ENCODE measurements at places on chromosomes 16 and 17. TPM values are rescaled to one million over a fixed set of nuclear protein-coding genes. Genes with fewer than 3 reads are reported as not detected.
A peak's percentile ranks its signal among the peaks of the same experiment; 100 is the strongest.

Gene DHX58
- 8.1 TPM for total RNA-seq

Gene FBXW10B
- 0.26 TPM for total RNA-seq

DNA sequence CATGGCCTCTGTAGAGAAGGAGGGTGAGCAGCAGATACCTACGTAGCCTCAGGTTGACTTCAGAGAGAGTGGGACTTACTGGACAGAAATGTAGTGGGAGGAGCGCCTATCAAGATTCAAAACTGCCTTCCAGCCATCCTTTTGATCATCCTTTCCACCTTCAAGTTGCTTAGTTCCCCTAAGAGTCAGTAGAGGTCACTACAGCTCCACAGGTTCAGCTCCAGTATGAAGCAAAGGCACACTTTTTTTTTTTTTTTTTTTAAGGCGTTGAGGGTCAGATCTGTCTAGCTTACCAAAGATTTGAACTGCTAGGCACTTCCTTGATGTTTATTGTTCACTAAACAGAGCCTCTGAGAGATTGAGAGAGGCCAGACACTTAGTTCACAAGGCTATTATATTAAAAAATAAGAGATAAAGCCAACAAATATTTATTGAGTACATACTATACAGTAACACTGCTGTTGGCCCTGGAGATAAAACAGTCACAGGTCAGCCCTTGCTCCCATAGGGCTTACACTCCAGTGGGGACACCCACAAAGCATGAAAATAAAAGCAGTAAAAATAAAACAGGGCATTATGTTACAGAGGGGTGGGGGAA, 3.1 kb downstream of the RNF227 start:
- peaks cover 30% of the 10 kb centered on the region for H3K4me1 ChIP-seq
- peak; percentile 60 for DNase-seq
- peaks cover 31% of the 10 kb centered on the region for H3K36me3 ChIP-seq
- H3K27me3 ChIP-seq = no peaks in the 10 kb centered on the region

- no peaks in the 10 kb centered on the region for H3K36me3 ChIP-seq
- H3K27ac ChIP-seq = no peak overlapping the region
- no peak for DNase-seq
- no peaks in the 10 kb centered on the region for H3K27me3 ChIP-seq
- H3K4me1 ChIP-seq = no peaks in the 10 kb centered on the region
These were observed 13.1 kb downstream of the CDH15 start for GRCh38 chr16:89184677-89184932.

DNA sequence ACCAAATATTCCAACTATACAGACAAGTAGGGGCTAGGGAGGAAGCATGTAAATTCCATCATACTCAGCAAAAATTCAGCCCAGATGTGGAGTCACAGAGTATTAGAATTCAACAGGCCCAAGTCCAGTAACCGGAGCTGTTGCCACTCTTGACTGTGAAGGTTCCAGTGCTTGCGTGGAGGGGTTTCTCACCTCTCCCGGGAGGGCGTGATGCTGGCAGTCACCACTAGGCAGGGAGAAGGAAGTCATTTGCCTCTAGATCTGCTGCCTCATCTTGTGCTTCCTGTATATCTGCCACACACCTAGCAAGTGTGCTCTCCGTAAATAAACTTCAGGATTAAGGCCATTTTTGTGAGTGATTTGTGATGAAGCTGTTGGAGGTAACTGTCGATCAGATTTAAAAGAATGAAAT, 1.0 kb upstream of the CKLF start:
- peaks cover 71% of the 10 kb centered on the region for H3K4me1 ChIP-seq
- H3K4me3 ChIP-seq = peak overlapping the region; percentile 87
- DNase-seq = peak; percentile 61
- H3K27ac ChIP-seq = peak overlapping the region; percentile 85
- H3K36me3 ChIP-seq = no peaks in the 10 kb centered on the region
- no peaks in the 10 kb centered on the region for H3K27me3 ChIP-seq

DNA sequence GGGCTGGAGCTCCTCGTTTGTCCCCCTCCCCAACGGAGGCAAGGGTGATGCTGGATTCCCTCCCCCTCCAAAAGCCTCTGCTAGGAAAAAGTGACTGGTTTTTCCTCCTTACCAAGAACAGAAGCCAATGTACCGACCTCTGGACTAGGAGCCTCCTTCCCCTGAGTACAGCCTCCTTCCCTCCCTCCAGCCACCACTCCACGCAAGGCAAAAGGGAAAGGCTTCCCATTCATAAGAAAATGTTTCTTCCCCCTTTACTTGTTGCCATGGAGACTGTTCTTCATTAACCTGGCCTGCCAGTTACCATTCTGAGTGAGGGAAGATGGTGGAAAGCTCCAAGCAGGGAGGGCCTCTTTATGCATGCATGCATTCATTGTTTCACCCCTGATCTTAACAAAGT, 4.3 kb upstream of the PIMREG start:
- no peak for DNase-seq
- no peak overlapping the region for H3K27ac ChIP-seq
- H3K36me3 ChIP-seq = no peaks in the 10 kb centered on the region
- H3K27me3 ChIP-seq = peaks cover 4% of the 10 kb centered on the region
- H3K4me1 ChIP-seq = peaks cover 4% of the 10 kb centered on the region
- H3K4me3 ChIP-seq = no peak overlapping the region

- H3K27ac ChIP-seq = peak overlapping the region; percentile 6
- DNase-seq = peak; percentile 35
- H3K27me3 ChIP-seq = no peaks in the 10 kb centered on the region
These were observed 7.5 kb upstream of the NOS2 start for GRCh38 chr17:27807567-27808470.

GRCh38 chr16:84606081-84606875, 11.6 kb downstream of the COTL1 start:
- H3K27me3 ChIP-seq = no peaks in the 10 kb centered on the region
- H3K4me3 ChIP-seq = peak overlapping the region; percentile 49

DNA sequence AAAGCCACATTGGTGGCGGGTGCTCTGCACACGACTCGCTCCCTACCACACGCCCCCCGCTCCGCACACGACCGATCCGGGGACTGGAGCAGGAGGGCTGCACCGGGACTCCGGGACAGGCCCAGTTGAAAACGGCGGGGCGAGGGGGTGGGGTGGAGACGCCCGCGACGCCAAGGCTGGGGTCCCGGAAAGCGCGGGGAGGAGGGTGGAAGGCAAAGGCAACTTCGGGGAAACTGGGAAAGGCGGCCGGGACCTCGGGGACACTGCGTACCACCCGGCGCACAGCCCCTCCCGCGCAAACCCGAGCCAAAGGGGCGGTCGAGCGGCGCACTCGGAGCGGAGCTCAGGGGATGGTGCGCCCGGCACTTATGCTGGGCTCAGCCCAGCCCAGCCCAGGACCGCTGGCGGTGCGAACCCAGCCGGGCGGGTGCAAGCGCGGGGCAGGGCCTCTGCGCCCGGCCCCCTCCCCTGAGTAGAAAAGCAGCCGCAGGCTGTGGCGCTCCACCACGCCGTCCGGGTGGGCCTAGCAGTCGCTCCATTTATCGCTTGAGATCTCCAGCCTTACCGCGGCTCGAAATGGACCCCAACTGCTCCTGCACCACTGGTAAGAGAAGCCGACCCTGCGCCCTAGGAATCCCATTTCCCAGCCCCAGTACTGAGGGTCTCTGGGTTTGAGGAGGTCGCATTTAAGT, at the start of gene MT1M:
Gene MT1M (plus strand): TSS at position 504 of the 692 bp plus-strand sequence. CDS start 73 bp downstream, at position 577.
- H3K4me1 ChIP-seq = peaks cover 23% of the 10 kb centered on the region
- peaks cover 52% of the 10 kb centered on the region for H3K27me3 ChIP-seq
- no peak within 1 kb of the TSS for H3K4me3 ChIP-seq
- no peak for DNase-seq
- no peaks in the 10 kb centered on the region for H3K36me3 ChIP-seq

DNA sequence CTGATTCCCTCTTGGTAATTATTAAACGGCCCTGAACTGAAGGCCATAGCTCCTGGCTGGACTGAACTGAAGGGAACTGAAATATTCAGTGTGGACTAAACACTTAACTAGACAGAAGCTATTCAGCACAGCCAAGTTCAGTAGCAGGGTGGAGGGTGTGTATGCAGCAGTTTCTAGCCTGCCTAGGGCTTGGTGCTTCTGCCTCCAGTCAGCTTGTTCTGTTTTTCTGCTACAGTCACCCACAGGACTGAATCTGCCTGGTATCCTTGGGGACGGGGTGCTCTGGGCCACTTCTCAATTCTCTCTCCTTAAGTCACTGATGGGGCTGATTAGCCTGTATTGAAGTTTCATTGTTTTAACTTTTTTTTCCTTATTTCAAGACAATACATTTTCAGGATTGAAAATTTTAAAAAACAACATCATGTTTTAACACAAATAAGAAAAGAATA, 77.1 kb downstream of the WWP2 start:
- no peak for DNase-seq
- H3K4me3 ChIP-seq = no peak overlapping the region
- no peaks in the 10 kb centered on the region for H3K4me1 ChIP-seq
- H3K36me3 ChIP-seq = peaks cover 9% of the 10 kb centered on the region
- H3K27me3 ChIP-seq = no peaks in the 10 kb centered on the region
- no peak overlapping the region for H3K27ac ChIP-seq

DNA sequence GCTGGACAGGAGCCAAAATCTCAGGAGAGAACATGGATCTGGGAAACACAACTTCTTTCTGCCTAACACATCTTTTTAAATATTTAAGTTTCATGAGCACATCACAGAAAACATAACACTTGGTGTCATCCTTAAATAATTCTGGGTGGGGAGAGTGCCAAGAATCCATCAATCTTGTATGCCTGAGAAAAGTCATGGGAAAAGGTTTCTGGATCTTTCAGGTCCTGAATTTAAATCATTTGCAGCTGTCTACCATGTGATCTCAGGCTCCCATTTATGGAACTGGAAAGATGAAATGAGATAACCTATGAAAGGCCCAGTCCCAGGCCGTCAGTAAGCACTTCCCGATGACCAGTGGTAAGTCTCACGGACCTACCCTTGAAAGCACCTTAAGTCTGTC, 15.1 kb downstream of the CDH11 start:
- no peak for DNase-seq
- no peaks in the 10 kb centered on the region for H3K36me3 ChIP-seq
- no peaks in the 10 kb centered on the region for H3K4me1 ChIP-seq
- no peaks in the 10 kb centered on the region for H3K27me3 ChIP-seq
- H3K27ac ChIP-seq = no peak overlapping the region

GRCh38 chr17:35127751-35128514, 6.5 kb downstream of the FNDC8 start:
- no peak for DNase-seq
- no peak overlapping the region for H3K4me3 ChIP-seq
- H3K36me3 ChIP-seq = peaks cover 5% of the 10 kb centered on the region
- no peaks in the 10 kb centered on the region for H3K4me1 ChIP-seq

DNA sequence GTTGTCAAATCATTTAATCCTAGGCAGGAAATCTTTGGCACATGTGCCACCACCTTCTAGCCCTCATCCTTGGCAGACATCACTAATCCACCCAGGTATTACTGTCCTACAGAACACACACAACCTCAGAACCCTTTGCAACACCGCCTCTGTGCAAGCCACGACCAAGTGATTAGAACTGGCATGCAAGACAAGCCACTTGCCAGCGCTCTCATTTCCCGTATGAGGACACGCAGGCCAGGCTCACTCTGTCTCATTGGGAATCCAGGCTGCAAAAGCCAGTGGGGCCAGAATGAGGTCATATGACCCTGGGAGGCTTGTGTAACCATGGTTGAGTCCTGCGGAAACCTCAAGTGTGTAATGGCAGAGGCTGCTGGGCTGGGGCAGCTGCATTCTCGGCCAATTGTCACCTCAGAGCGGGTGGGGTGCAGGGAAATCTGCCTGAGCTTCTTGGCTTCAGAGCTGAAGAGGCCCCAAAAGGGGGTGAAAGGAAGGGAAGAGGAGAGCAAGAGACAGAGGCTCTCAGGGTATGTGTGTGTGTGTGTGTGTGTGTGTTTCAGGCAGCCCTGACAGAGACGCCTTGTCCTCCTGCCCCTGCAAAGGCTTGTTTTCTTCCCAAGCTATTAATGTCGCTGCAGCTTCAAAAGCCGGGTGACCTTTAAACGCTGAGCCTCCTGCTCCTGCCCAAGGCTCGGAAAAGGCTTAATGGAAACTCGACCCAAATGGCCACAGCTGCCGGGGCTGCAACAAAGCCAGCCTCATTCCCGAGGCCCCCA, 43.2 kb upstream of the MRPS23 start:
- no peaks in the 10 kb centered on the region for H3K36me3 ChIP-seq
- peaks cover 3% of the 10 kb centered on the region for H3K27me3 ChIP-seq

GRCh38 chr17:78753316-78754250, 28.5 kb downstream of the CYTH1 start:
- no peaks in the 10 kb centered on the region for H3K36me3 ChIP-seq
- DNase-seq = no peak
- peak overlapping the region; percentile 31 for H3K4me3 ChIP-seq
- H3K27me3 ChIP-seq = no peaks in the 10 kb centered on the region
- H3K27ac ChIP-seq = no peak overlapping the region

GRCh38 chr16:85850344-85850880, 48.5 kb upstream of the IRF8 start:
- H3K4me3 ChIP-seq = no peak overlapping the region
- H3K27ac ChIP-seq = no peak overlapping the region
- H3K4me1 ChIP-seq = no peaks in the 10 kb centered on the region
- DNase-seq = no peak
- peaks cover 5% of the 10 kb centered on the region for H3K27me3 ChIP-seq

DNA sequence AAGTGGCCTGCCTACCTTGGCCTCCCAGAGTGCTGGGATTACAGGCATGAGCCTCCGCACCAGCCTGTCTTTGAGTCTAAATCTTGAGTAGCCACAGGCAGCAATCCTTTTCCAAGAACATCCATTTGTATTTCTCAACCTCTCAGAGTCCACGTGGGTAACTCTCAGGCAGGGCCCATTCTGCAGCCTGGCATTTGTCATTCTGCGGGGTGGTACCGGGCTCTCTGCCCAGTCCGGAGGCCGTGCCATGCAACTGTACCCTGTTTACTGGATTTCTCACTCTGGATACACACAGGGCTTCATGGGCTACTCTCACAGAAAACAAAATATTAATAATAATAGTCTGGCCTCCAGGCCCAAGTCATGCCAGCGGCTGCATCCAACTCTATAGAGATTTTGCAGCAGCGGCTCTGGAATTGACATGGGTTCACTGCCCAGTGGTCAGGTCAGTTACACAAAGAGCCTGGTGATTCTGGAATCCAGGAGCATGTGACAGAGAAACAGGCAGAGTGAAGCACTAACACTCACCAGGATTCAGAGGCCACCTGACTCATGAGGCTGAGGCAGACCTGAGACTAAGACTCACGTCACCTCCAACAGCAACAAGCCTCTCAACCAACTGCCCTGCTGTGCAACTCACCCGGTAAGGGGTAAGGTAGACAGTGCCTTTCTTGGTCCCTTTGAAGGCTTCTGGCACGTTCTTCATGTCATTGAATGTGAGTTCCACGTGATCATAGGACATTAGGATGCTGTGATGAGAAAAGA, 4.0 kb downstream of the WBP2 start:
- peaks cover 37% of the 10 kb centered on the region for H3K36me3 ChIP-seq
- H3K4me1 ChIP-seq = peaks cover 24% of the 10 kb centered on the region
- H3K27ac ChIP-seq = no peak overlapping the region
- H3K27me3 ChIP-seq = no peaks in the 10 kb centered on the region
- H3K4me3 ChIP-seq = no peak overlapping the region

- peaks cover 36% of the 10 kb centered on the region for H3K36me3 ChIP-seq
- DNase-seq = no peak
- peaks cover 31% of the 10 kb centered on the region for H3K4me1 ChIP-seq
- peak overlapping the region; percentile 91 for H3K27ac ChIP-seq
These were observed 2.0 kb downstream of the PRR14 start for GRCh38 chr16:30652718-30653117.

- H3K27ac ChIP-seq = no peak overlapping the region
- DNase-seq = no peak
- no peaks in the 10 kb centered on the region for H3K4me1 ChIP-seq
- no peaks in the 10 kb centered on the region for H3K36me3 ChIP-seq
- H3K27me3 ChIP-seq = no peaks in the 10 kb centered on the region
These were observed 101.1 kb downstream of the ZNF18 start for GRCh38 chr17:11896199-11896598.

Data from CD8-positive, alpha-beta memory T cell (primary cell).